Spinal cord (tissue), 10 donors: ENCODE measurements at places on chromosomes 16 and 17. TPM values are rescaled to one million over a fixed set of nuclear protein-coding genes. Genes with fewer than 3 reads are reported as not detected.

The PRMT7 gene
- total RNA-seq, result 43.7 TPM

The KIF2B gene
- total RNA-seq, result not detected

DNA sequence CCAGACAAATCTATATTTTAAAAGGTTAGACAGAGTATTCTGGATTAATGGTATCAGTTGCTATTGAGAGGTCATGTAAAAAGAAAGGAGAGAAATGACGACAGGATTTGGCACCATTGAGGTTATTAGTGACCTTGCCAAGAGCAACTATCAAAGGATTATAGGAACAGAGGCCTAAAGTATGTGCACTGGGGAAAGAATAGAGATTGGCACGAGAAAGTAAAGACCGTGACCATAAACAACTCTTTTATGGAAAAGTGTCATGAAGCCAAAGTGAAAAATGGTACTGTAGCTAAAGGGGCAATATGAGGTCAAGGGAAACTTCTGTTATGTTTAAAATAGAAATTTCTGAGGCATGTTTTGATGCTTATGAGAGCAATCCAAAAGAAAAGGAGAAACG, 115.2 kb upstream of the KIF2B start:
- DNase-seq, result no peak

The KRTAP4-6 gene
- not detected for total RNA-seq

The FBXL16 gene
- 7.4 TPM for total RNA-seq

The KRT15 gene
- not detected for total RNA-seq

The HLF gene
- total RNA-seq, result 35.6 TPM

GRCh38 chr16:52964290-52964689, 88.4 kb downstream of the CHD9NB start:
- DNase-seq, result no peak

- DNase-seq, result no peak
These were observed 6.8 kb upstream of the HROB start for GRCh38 chr17:44134752-44135568.

DNA sequence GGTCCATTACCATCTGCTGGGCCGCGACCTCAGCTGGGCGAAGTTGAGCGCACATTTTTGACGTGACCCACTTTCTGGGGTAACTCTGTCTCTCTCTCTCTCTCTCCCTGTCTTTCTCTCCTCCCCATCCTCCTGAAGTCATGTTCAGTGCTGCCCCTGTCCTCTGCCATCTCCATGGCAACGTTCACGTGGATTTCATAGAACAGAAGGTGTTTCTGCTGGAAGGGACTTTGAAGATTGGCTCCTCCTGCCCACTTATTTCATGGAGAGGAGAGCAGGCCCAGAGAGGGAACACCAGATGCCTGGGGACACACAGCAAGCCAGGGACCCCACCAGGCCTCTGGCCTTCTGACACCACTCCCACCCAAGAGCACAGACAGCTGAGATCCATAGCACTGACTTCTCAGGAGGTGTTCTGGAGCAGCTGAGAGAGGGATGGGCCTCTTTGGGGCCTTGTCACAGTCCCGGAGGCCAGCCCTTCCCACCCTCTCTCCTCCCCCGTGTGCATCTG, 4.2 kb upstream of the CCNF start:
- DNase-seq, result no peak

- no peak for DNase-seq
These were observed 4.5 kb downstream of the CD79B start for GRCh38 chr17:63927464-63928171.

DNA sequence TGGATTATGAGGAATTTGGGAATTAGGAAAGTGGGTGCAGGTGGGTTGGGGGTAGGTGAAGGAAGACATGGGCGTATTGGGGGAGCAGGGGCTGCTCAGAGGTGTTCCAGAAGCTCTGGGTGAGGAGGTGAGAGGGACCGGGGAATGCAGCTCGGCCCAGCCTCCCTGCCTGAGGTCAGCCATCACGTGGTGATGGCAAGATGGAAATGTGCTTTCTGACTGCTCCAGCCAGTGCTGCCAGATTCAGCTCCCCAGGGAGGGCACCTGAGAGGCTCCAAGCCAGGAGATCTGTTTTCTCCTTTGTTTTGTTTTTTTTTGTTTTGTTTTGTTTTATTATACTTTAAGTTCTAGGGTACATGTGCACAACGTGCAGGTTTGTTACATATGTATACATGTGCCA, 35.2 kb upstream of the STH start:
- DNase-seq, result no peak

The ABCA6 gene
- total RNA-seq, result 17.9 TPM

DNA sequence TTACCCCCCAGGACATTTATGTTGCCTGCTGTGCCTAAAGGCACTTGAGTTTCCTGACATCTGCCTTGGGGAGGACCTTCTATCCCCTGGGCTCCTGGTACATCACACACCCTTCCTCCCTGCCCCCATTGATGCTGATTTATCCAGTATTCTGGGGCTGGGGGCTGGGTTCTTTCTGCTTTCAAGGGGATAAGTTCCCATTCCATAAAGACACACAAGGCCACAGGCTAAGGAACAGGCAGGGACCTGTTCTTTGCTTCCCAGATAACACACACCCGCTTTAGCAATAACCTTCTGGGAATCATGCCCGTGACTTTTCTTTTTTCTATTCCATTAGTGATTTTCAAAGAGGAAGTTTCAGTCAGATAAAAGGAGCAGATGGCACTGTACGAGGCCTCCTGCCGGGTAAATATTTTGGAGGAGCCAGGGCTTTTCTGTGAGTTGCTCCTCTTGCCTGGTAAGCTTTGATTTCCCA, 30.6 kb downstream of the CHD9 start:
- DNase-seq, result peak; percentile 80

The PPL gene
- total RNA-seq, result 3.8 TPM

DNA sequence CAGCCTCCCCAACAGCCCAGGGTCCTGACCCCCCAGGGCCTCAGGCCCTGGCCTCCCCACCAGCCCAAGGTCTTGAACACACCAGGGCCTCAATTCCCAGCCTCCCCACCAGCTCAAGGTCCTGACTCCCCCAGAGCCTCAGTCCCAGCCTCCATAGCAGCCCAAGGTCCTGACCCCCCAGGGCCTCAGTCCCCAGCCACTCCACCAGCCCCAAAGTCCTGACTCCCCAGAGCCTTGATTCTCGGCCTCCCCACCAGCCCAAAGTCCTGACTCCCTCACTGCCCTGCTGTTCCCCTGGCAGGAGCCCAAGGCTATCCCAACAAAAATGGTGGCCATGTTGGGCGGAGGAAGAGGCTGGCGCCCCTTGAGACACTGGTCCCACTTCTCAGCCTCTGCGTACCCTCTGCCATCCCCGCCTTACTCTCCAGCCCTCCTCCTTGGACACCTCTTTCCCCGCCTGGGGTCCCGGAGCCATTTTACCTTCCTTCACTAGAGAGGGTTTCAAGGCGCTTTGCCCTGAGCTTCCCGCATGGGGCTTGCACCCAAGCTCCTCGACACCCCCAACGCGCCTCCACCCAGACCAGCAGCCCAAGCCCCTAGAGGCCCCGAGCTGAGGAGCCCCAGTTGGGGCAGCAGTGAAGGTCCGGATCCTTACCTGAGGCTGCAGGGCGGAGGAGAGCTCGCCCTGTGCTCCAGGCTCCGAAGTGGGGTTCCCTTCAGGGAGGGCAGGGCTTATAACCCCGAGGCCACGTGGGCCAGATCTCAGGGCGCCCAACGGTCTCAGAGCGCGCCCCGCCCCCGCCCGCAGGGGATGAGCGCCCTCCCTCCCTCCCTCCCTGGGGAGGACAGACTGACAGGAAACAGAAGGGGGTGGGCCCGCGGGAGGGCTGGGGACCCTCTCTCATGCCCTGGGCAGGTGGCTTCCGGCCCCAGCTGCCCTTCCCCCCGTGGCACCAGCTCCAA, 3.5 kb upstream of the TSPOAP1 start:
- no peak for DNase-seq

DNA sequence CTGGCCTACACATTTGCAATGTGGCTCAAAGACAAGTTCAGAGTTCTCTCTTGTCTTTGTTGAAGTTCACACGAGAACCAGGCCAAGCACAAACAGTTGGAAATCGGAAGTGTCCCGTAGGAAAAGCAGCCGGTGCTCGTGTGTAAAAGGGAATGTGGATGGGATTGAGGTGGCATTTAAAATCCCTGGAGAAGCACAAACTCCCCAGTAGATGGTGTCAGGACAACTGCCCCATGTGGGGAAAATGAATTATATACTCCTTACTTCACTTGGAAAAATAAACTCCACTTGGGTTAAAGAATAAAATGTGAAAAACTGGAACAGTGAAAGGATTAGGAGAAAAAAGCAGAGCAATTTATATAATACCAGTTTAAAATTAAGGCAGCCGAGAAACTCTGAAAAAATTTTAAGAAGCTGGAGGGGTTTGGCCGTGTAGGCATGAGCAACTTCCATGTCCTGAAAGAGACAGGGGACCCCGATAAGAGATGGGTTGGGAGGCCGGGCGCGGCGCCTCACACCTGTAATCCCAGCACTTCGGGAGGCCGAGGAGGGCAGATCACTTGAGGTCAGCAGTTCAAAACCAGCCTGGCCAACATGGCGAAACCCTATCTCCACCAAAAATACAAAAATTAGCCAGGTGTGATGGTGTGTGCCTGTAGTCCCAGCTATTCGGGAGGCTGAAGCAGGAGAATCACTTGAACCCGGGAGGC, 28.1 kb downstream of the CBFA2T3 start:
- no peak for DNase-seq

The SLC13A2 gene
- not detected for total RNA-seq

GRCh38 chr17:27609611-27610303, 21.2 kb upstream of the LGALS9 start:
- DNase-seq, result no peak

The TMEM106A gene
- total RNA-seq, result 6.9 TPM

- DNase-seq, result no peak
These were observed 399.8 kb downstream of the HS3ST4 start for GRCh38 chr16:26091511-26091910.

DNA sequence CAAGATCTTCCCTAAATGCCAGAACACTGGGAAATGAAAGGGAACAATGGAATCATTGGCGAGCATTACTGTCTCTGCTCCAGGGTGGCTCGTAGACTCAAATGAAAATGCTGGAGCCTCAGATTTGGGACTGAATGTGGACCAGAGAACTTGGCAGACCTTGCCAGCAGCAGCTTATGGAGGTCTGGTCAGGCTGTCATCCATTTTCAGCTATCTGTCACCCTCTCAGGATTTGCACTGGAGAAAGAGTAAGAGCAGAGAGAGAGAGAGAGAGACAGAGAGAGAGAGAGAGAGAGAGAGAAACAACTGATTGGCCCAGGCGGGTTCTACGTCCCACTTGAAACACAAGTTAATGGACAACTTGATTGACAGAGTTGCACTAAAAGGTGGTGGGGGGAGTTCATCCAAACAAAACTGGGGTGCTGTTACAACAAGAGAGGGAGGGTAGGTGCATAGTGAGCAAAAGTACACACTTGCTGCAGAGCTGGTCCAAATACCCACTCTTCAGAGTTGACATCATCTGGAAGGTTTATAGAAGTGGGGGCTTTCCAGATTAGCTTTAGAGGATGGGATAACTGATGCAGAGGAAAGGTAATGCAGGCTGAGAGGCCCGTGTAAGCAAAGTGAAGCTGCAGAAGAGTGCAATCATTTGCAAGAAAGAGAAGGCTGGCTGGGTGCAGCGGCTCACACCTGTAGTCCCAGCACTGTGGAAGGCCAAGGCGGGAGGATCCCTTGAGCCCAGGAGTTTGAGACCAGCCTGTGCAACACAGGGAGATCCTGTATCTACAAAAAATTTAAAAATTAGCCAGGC, 16.5 kb upstream of the NSMCE1 start:
- DNase-seq, result no peak

- no peak for DNase-seq
These were observed 32.1 kb downstream of the TANC2 start for GRCh38 chr17:62998166-62998565.

The KCNJ18 gene
- total RNA-seq, result not detected

- no peak for DNase-seq
These were observed 34.1 kb upstream of the SLC38A10 start for GRCh38 chr17:81328978-81329926.

- no peak for DNase-seq
These were observed 10.4 kb downstream of the CARD14 start for GRCh38 chr17:80180192-80180591.

DNA sequence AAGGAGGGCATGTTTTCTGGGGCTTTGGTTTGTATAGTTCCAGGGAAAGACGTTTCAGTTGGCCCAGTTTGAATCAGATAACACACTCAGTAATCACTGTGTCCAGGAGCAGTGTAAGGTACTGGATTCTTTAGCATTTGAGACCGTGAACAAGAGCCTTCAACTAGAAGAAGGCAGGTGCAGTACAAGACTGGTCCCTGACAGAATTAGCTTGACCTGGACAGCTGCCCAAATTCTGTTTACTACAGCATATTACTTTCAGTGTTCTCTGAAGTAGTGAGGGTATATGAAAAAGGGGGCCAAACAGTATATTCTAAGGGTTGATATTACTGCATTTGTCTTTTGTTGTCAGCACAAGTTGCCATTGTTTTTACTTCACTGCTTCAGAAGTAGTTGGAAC, 81.3 kb downstream of the COX10 start:
- DNase-seq, result no peak

DNA sequence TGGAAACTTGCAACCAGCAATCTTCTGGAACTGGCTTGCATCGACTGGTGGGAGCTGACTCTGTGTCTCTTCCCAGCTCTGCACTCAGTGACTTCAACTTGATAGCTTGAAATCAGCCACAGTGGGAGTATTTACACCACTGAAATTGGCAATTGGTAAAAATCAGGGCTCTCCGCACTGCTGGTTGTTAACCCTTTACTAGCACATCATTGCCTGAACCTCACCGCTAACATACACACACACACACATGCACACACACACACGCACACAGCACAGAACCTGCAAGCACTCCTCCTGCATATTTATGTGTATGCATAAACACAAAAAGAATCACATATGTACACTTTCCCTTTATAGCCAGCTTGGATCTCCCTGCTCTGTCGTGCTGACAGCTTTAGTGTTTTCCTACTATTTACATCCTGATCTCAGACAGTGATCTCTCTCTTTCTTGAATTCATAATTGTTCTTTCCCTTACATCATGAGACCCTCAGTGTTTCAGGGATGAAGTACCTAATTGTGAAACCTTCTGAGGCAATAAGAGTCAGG, 7.9 kb upstream of the TMIGD1 start:
- DNase-seq, result no peak

The RNF112 gene
- 7.9 TPM for total RNA-seq

GRCh38 chr16:54244061-54244886, 42.3 kb downstream of the IRX3 start:
- DNase-seq, result no peak

The IKZF3 gene
- total RNA-seq, result 0.30 TPM

GRCh38 chr16:86455640-86456039, 54.7 kb upstream of the FOXF1 start:
- no peak for DNase-seq

GRCh38 chr17:7838090-7839075, 4.4 kb downstream of the KDM6B start:
- no peak for DNase-seq

The CHRNB1 gene
- total RNA-seq, result 25.9 TPM

GRCh38 chr16:51888016-51888415, 658.9 kb downstream of the TOX3 start:
- DNase-seq, result no peak
